ENCODE measurements at places on chromosomes 1 and 21.

DNA sequence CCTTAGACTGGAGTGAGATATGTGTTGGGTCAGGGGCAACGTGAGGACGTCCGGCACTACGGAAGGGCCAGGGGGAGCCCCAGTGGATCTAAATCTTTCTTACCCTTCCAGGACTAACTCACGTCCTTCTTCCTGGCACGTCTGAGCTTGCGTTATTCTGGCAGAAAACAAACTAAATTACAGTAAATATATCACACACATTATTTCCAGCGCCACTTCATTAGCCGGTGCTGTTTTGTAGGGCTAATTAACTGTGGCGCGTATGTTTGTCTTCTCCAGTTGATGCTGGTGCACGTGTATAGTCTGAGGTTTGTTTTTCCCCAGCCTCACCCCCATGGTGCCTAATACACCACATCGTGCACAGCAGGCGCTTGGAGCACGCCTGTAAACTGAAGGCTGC is 59.2 kb downstream of the TLR5 start:
- DNase-seq, result no peak

DNA sequence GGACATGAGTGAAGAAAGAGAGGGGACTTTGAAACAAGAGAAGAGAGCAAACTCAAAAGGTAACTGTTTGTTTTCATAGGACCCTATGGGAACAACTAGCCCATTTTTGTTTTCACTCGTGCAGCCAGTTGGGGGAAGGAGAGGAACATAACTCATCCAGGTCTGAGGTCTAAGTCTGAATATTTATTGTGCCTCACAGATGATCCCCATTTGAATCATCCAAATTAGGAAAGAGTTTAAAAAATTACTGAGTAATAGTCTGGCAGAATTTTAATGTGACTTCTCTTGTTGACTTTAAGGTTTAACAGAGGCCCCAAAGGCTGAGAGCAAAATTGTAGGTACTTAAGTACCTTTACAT is 10.4 kb upstream of the TSPAN2 start:
- no peak for DNase-seq

DNA sequence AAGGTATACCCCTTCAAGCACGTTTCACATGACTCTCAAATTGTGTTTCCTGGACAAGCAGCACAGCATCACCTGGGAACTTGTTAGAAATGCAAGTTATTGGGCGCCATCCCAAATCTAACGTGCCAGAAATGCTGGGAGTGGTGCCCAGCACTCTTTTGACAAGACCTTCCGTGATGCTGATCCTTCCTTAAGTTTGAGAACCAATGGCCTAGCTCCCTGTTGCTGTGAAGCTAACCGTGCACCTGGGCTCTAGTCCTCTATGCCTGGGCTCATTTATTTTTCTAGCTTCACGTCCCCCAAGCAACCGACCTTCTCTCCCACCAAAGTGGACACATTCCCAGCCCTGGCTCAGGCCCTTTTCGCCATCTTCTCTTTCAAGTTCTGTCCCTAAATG is 4.3 kb downstream of the BEST4 start:
- no peak for DNase-seq

DNA sequence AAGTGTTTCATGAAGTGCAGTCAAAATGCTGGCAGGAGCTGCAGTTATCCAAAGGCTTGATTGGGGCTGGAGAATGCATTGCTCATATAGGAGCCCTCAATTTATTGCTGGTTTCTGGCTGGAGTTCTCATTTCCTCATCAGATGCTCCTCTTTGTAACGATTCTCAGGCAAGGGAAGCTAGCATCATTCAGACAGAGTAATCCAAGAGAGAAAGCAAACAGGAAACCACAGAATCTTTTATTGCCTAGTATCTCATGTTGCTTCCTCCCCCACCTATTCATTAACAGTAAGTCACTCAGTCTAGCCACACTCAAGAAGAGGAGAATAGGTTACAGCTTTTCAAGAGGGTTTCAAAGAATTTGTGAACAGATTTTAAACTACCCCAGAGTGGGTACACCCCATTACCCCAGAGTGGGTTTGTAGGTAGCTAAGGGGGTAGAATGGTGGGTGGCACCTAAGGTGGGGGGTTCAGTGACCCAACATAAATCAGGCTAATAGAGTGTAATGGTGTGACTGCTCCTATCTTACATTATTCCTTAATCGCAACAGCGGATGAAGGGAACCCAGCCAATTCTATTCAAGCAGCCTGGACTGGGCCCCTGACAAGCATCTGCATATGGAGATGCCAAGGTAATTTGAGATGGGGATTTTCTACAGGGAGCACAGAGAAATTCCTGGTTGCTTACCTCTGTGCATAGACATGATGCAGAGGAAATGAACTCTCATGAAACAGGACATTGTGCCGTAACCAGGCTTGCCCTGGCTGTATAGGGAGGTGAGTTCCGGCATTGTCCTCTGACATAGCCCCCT is 67.1 kb downstream of the KCNJ15 start:
- DNase-seq, result peak; percentile 3

GRCh38 chr1:91784191-91784590 is 101.8 kb downstream of the TGFBR3 start:
- no peak for DNase-seq
